ENCODE measurements at places on chromosomes 12 and 14.

DNA sequence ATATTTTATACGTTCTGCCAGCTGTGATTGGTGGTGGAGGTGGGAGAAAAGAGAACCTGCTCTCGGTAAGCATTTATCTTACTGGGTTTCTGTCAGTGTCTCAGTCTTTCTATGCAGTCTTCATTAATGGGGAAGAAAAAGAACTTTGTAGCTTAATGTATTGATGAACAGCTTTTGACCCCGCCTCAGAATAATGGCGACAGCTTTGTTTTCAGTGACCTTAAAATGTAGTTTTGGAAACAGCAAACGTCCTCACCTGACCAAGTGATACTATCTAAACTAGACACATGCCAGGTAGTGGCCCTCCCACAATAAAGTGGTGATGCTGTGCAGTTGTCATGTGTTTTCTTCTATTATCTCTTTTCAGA lies 1.4 kb downstream of the DACT1 start:
- no peak for DNase-seq

GRCh38 chr14:106051796-106052195 lies 525.4 kb downstream of the TMEM121 start:
- no peak for DNase-seq

DNA sequence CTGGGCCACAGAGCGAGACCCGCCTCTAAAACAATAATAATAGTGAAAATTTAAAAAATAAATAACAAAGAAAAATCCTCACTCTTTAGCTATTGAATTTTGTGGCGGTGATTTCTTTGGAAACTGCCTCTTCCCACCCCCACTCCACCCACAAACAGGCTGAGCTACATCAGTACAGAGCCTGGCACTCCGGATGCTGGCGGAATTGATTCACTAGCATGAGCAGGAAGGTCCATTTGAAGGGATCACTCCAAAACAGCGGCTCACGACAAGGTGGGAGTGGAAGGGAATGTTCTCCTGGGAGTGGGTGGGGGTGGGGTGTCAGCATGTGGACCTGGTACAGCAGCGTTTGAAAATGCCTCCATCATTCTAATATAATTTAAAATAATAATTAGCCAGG lies 26.1 kb downstream of the CCDC177 start:
- no peak for DNase-seq

DNA sequence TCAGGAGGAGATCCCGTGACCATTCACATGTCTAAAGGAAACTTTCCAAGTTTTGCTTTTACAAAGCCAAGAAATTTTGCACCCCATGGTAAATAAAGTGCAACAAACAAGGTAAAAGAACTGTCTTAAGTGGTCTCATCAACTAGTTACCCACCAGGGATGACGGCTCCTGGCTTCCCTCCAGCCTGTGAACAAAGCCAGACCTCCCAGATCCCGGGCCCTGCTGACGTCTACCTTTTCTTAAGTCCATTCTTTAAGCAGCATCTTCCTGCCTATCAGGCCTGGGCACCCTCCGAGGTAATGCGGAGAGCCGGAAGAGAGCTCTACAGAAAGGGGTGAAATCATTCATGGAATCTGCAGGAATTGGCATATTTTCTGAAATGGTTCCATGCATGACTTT lies 58.0 kb upstream of the DAAM1 start:
- DNase-seq: no peak

DNA sequence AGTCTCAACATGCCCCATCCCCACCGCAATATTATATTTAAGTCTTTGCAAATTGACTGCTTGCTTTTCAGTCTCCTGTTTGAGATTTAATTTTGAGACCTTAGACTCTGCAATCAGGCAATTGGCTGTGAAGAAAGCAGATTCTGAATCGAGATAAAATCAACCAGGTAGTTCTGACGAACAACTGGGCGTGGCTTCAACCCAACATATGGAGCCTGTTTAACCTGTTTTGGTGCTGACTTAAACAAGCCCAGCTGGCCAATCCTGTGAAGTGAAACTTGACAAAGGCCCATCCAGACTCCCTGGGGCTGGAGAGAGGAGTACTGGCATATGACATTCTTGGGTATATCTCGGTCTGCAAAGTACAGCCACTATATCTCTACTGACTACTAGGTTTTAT lies 9.8 kb upstream of the CIPC start:
- DNase-seq: no peak

GRCh38 chr14:58367296-58367695 lies 28.4 kb upstream of the TOMM20L start:
- no peak for DNase-seq

DNA sequence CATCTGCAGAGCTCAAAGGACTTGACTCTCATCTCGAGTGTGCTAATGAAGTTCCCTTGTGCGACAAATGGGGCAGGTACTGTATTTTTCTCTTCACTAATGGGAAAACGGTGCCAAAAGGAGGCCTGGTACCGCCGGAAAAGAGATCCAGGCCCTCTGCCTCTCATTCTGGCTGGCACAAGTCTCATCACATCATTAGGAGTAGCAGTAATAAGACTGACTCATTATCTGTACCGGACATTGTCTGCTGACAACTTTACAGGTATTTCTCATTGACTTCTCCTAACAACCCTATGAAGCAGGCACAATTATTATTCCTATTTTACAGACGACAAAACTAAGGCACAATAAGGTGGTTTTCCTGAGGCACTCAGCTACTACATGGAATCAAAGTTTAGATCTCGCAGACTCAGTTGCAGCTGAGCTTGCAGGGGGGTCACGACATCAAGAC lies 668 bp downstream of the APPL2 start:
- DNase-seq: peak; percentile 11

GRCh38 chr12:57430112-57430930 lies 522 bp downstream of the R3HDM2 start:
- DNase-seq: peak; percentile 55

- no peak for DNase-seq
Observed at GRCh38 chr12:41684997-41685396, 459.7 kb downstream of the GXYLT1 start.

DNA sequence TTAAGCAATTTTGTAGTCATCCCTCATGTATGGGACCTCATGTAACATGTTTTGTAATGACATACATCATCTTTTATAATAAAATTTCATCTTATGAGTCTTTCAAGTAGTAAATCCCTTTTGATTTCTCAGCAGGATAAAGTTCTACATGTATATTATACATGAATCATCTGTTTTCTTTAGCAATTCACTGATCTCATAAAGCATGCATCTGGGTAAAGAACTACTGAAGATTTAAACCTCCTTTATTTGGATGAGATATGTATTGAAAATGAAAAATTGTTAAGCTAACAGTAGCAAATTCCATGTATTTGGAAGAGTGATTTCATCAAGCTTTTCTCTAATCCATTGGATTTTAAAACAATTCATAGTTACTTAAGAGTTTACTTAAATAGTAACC lies 126.9 kb downstream of the KITLG start:
- DNase-seq: no peak

DNA sequence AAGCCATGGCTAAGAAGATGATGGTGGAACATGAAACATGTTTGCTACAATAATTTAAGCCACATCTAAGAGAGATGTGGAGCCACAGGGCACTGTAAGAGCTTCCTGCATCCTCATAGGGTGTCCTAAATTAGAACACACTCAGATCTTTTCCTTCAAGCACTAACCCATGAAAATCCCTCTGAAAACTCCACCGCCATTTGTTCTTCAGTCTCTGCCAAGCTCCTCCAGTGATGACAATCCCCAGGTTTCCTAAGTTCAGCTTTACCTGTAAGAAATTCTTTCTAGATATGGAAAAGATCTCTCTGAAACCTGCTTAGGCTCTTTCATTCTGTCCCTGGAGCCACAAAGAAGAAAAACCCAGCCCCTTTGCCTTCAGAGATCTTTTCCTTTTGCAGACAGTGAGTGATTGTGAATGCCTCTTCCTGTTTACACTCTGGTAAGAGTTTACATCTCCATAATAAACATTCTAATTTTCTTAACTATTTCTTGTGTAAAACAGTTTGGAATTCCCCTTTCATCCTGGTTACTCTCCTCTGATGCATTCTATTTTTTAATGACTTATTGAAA lies 907.2 kb downstream of the VRK1 start:
- no peak for DNase-seq

- no peak for DNase-seq
Observed at GRCh38 chr14:68665131-68665530, 127.7 kb downstream of the ZFP36L1 start.

- DNase-seq: no peak
Observed at GRCh38 chr12:31773223-31773750, 44.5 kb upstream of the AMN1 start.

GRCh38 chr12:3253682-3254275 lies 176.6 kb downstream of the TSPAN9 start:
- DNase-seq: no peak

DNA sequence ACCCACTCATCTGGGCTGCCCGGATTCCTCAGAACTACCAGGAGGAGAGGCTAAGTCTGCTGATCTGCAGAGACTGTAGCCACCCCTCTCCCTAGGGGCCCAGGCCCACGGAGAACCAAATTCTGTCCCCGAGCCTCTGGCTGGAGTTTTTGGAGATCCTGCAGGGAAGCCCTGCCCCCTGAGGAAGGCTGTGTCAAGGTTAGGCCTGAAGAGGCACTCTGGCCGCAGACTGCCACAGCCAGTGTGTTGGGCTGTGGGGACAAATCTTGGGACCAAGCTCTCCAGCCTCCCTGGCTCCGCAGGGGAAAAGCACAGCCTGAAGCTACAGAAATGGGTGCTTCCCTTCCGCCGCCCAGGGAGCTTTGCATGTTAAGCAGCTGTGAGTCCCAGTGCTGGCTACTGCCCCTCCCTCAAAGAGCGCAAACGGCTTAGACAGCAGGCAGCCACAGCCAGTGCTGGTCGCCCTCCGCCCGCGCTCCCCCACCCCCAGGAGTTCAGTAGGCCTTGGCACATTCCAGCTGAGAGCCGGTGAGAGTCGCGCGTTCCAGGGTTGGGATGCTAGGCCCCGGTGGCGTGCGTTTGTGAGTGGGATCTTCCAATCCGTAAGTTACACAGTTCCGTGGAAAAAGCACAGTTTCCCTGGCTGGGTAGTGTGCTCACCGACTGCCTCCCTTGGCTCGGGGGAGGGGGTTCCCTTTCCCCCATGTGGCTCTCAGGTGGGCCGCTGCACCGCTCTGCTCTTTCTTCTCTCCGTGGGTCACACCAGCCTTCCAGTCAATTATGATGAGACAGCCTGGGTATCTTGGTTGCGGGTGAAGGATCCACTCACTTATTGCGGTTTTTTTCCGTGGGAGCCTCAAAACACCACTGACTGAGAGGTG lies 13.2 kb downstream of the CLEC4E start:
- no peak for DNase-seq

- peak; percentile 88 for DNase-seq
Observed at GRCh38 chr12:62466594-62467491, at the start of gene MON2. Gene MON2 (plus strand): TSS chr12:62466826. CDS start chr12:62467208, 382 bp downstream.

DNA sequence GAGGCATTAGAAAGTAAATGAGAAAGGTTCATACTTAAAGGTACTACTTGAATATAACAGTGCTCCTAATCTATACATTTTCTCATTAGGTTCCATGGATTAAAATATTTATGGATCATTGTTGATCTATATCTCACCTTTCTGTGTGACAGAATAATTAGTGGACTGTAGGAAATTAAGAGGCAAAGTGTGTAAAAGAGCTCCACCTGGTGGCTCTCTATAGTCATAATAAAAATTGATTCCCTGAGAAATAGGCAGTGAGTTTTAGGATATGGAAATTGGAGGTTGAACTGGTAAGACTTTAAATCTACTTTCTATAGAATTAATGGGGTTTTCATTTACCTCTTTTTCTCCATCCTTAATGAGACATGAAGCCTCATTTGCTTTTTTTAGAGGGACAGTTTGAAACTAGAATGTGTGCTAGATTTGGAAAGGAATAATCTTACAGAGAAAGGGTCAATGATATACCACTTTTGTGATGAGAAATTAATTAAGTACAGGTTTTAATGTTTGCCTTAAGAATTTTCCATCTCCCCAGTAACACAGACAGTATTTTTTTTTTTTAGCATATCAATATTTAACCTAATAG lies 11.8 kb upstream of the DERA start:
- peak; percentile 56 for DNase-seq

DNA sequence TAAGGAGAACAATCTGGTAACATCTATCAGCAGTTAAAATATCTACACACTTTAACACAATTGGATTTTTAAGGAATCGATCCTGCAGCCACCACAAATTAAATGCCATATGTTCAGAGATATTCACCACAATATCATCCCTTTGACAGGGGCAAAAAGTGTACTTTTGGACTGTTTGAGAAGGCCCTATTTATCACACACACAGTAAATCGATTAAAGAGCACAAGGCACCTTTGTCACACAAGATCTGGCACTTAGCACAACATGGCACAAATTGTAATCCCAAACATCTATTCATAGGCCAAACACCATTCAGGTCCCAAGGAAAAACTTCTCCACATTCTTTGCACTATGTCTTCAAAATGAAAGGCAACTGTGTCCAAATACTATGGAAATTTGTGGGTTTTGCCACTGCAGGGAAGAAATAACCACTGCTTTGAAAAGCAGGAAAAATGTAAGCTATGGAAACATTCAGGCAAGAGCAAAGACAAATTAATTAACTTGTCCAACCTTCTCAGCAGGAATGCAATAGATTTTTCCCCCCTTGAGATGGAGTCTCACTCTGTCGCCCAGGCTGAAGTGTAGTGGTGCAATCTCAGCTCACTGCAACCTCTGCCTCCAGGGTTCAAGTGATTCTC lies 282.5 kb upstream of the TMPO start:
- no peak for DNase-seq

GRCh38 chr12:125773033-125773640 lies 707.9 kb downstream of the AACS start:
- DNase-seq: no peak

- peak; percentile 49 for DNase-seq
Observed at GRCh38 chr14:64762044-64763034, 58.1 kb downstream of the PLEKHG3 start.
